ENCODE measurements at places on chromosomes 6 and 20.
A peak's percentile ranks its signal among the peaks of the same experiment; 100 is the strongest.

DNA sequence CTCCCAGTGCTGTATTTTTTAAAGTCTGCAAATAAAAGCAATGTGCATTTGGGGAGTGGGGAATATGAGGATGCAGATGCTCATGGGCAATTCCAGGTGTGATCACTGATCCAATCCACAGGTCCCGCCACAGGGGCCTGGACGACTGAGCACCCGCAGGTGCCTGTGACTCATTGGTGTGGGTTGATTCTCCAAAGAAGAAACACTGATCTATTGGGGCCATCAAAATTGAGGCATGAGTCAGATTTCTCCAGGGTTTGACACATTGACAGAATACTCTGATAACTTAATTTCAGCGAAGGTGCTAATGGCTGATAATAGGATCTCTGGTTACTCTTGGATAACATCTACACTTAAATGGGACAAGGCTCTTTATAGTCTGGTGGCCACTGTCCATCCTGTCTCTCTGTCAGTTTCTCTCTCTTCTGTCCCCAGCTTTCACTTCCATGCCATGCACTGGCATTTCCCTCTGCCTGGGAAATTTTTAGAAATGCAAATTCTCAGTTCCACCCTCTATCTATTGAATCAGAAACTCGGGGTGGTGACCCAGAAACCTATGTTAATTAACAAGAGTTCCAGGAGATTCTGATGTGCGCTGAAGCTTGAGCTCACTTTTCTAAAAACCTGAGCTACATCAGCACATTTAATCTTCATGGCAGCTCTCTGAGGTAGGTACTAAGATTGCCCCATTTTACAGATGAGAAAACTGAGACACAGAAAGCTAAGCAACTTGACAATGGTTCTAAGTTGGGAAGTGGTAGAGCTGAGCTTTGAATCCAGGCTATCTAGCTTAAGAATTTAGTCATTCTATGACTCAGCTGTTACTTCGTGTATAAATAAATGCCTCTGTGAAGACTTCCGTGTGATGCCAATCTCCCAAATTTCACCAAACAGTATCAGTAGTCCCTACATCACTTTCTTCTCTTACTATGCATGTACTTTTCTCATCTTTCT lies 10.2 kb upstream of the RCAN2 start:
- no peak for DNase-seq

DNA sequence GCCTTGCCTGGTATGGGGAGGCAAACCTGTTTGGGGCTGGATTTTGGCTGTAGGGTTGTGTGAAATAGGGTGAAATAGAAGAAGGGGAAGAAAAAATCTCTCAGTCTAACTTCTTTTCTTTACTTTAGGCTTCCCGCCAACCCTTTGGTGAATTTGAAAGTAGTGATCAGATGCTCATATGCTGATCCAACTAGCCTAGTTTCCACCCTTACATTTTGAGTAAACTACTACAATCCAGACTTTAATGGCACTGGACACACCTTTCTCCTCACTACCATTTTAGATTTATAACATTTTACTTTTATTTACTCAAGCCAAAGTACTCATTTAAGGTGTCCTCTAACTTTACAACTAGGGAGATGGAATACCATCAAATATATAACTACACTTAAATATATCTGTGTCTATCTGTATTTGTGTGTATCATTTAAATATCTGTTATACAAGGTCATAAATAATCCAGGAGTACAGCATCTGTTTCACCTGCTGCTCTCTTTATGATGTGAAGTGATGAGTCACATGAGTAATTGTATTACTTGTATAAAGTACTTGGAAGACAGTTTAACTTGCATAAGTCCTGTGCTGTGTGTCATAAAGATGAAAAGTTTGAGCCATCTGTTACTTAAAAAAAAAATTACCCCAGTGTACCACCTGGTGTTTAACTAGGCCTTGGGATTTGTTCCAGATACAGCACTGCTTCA lies 172.1 kb downstream of the CDKAL1 start:
- no peak for DNase-seq

- DNase-seq, result no peak
These were observed 1.7 kb downstream of the BTN3A3 start for GRCh38 chr6:26441977-26442376.

DNA sequence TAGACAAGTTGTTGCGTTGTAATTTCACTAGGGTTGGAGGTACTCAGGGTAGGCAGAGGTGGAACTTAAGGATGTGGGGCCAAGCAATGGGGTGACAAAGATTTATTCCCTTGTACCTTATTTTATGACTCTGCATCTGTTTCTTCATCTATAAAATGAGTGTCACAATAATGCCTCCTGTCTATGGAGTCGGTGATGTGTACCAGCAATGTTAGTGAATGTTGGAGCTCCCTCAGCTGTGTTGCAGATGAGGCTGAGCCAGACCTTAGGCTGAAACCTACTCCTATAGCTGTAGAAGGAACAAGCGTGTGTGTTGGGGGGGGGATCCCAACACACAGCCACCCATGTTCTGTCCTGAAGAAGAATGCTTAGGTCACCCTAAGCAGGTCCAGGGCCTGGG lies 4.5 kb downstream of the UBE2C start:
- DNase-seq, result no peak

- no peak for DNase-seq
These were observed 4.4 kb downstream of the GSS start for GRCh38 chr20:34951252-34951651.

- no peak for DNase-seq
These were observed 268.7 kb downstream of the CD83 start for GRCh38 chr6:14386263-14386662.

- DNase-seq, result peak; percentile 30
These were observed 14.3 kb upstream of the PTCRA start for GRCh38 chr6:42901538-42901957.

DNA sequence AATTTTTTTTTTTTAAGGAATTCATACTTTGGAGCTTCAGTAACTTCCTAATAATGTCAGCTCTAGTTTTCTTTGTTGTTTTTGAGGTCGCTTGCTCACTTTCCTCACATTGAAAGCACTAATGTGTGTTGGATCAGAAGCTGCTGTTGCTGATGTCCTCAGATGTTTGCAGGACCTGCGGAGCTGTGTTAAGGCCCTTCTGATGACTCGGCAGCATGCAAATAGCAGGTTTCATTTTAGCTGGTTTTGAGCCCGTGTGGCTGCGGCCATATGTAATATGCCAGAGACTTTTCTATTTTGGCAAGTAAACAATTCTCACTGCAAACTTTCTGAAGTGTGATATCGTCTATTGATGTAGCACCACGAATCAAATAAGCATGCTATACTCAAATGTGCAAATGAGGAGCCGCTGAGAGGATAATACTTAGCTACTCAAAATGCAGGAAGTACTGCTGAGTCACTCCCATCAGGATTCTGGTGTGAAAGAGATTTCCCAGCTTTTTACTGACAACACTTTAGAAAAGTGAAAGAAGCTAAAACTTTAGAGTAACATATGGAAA lies 187.8 kb downstream of the SASH1 start:
- DNase-seq, result no peak

DNA sequence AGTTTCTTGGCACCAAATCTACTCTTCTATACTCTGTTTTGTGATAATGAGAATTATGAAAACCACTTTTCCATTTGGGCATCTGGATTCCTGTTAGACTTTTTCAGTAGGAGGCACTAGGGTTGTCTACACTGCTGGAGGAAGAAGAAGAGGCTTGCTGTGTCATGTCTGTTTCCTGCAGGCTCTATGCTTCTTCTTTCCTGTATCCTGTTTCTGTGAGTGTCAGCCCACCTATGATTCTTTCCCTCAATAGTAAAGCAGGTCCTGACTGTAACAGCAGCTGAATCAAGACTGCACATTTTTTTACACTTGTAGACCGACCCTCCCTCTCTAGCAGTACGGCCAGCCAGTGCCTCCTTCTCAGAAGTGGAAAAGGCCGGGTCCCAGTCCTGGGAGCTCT lies 603.9 kb downstream of the HDGFL1 start:
- no peak for DNase-seq

DNA sequence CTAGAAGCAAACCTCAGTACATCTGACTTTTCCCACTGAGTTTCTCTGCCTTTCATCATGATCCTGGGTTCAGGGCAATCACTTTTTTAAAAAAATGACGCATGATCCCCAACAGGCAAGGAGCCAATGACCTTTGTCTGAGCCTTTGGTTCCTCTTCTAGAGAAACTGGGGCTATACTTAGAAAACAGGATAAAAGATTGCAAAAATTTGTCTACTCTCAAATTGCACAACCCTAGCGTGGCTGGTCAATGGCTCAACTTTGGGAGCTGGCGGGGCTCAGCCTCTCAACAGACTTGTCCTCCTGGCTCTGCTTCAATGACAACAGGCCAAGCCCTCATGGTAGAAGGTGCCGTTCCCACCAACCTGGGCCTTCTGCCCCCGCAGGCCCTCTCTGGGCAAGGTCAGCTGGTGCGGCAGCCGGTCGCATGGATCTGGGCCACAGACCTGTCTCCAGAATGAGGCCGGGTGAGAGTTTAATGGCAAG lies 48.7 kb downstream of the PDYN start:
- DNase-seq, result no peak
